ENCODE measurements at places on chromosomes 2 and 18. TPM values are rescaled to one million over a fixed set of nuclear protein-coding genes. Genes with fewer than 3 reads are reported as not detected.

The SETBP1 gene
- total RNA-seq = 4.4 TPM

The CCDC141 gene
- 14.5 TPM for total RNA-seq

The MGAT4A gene
- 69.5 TPM for total RNA-seq

The ABCB11 gene
- not detected for total RNA-seq

The PSD4 gene
- 302 TPM for total RNA-seq

The PROM2 gene
- total RNA-seq = 0.48 TPM

The PID1 gene
- total RNA-seq = not detected

All from T-helper 2 cell treated with Interferon-gamma antibody and Interleukin-4, amounts not matched to agents 100 ng/mL and 5 ng/mL, for 36 hours (primary cell).